Pancreas (tissue), 10 donors: ENCODE measurements at places on chromosomes 2 and 18.

- DNase-seq = peak; percentile 89
Observed at GRCh38 chr18:8367217-8367988, 241.8 kb upstream of the RAB12 start.

- DNase-seq = peak; percentile 35
Observed at GRCh38 chr2:237885111-237885930, 25.9 kb downstream of the RAMP1 start.

- no peak for DNase-seq
Observed at GRCh38 chr2:102891296-102891695, 129.5 kb downstream of the TMEM182 start.

GRCh38 chr18:29780816-29781215, 1261.7 kb downstream of the DSC3 start:
- DNase-seq = no peak

GRCh38 chr2:44510246-44510645, 148.5 kb downstream of the CAMKMT start:
- no peak for DNase-seq

- DNase-seq = no peak
Observed at GRCh38 chr18:63878925-63879324, 8.6 kb upstream of the SERPINB2 start.

DNA sequence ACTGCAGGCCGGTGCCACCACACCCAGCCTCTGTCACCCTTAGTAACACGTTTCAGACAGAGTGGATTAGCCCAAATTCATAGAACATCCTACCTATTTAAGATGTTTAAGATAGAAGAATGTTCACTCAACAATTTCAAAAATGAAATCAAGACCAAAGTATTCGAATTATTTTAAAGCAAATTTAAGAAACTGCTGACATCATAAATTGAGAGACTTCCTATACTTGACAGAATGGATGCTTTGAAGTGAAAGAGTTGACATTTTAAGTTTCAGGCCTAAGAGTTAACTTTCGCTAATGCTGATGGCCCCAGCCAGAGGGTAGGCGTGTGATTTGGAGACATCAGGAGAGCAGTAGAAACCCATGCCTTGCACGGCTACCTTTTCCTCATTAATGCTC, 271.9 kb downstream of the SS18 start:
- no peak for DNase-seq

DNA sequence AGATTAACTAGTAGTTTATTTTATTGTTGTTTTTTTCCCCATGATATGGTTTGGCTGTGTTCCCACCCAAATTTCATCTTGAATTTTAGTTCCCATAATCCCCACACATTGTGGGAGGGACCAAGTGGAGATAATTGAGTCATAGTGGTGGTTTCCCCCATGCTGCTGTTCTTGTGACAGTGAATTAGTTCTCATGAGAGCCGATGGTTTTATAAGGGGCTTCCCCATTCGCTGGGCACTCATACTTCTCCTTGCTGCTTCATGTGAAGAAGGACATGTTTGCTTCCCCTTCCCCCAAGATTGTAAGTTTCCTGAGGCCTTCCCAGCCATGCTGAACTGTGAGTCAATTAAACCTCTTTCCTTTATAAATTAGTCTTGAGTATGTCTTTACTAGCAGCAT, 36.5 kb downstream of the GALNT14 start:
- no peak for DNase-seq

- no peak for DNase-seq
Observed at GRCh38 chr2:134052173-134052572, 201.7 kb upstream of the MGAT5 start.

GRCh38 chr18:41126541-41127235, 828.3 kb upstream of the PIK3C3 start:
- DNase-seq = no peak

DNA sequence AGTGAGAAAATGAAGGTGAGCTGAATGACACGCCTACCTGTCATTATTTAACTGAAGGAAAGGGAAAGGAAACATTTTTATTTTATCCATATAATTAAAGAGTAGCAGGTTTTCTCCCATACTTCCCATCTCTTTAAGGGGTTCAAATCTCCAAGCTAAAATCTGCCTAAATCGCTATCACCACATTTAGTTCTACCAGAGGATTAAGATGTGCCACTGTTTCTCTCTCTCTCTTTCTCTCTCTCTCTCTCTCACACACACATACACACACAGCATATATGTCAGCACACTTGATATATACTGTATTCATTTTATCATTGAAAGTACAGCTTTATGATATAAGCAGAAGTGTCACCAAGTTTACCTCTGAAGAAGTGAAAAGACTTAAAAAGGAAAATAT, 3.1 kb downstream of the WIPF1 start:
- DNase-seq = no peak

DNA sequence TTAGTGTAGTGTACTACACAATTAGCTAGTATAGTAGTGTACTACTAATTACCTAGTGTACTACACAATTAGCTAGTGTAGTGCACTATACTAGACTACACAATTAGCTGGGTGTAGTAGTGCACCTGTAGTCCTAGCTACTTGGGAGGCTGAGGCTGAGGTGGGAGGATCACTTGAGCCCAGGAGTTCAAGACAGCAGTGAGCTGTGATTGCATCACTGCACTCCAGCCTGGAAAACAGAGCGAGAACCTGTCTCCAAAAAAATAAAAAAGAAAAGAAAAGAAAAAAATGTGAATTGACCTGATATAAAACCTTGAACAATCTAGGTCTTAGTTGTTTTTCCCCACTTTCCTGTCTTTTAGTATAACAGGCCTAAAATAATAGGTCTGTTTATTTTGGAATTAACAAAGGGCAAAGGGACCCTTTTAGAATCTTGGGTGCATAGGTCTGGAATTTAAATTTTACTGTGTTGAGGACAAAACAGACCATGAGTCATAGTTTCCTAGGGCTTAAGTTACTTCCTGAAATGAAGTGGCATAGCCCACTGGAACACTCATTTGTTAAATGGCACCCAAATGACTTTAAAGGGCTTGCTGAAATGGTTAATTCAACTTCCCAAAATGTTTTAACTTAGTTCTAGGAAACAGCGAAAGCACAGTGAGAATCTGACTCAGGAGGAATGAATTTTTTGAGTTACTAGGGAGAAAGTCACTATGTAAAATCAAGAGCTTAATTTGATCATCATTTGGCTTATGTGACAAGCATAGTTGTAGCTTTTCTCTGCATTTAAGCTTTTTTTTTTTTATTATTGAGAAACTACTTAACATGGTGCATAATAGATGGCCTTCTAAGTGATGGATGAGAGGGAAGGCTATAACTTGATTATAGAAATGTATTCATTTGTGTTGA, 50.7 kb upstream of the ARL5A start:
- DNase-seq = no peak

DNA sequence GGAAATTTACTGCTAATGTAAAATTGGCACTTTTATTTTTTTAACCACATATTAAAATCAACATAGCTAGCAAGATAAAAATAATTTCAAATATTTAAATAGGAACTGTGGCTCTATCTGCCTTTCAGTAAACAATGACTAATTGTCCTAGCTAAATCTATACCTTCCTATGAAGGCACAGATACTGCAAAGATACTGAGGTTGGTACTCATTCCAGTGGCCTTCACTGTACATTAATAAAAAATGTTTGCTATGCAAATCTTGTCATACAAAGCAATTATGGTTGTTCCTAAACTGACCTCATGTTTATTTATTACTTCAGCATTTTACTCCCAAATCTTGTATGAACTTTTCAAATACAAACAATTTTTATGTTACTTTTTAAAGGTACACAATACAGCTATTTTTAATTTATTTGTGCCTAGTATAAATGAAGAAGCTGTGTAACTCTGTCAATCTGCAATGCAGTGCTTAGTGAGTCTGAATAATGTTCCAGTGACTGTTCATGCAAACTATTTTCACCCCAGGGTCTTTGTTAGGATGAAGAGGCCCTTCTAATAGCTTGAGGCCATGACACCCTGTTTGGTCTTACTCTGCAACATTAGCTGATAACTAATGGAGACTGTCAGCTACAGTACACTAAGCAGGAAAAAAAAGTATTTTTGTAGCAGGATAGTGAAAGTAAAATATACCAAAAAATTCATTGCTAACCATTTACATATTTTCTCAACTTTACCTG, 9.3 kb upstream of the ERBB4 start:
- no peak for DNase-seq

- no peak for DNase-seq
Observed at GRCh38 chr2:38386377-38386776, 9.3 kb upstream of the ATL2 start.

- no peak for DNase-seq
Observed at GRCh38 chr2:127535422-127535901, at the start of gene MYO7B. Gene MYO7B (plus strand): TSS chr2:127535683. CDS start chr2:127559723, 24,040 bp downstream.

DNA sequence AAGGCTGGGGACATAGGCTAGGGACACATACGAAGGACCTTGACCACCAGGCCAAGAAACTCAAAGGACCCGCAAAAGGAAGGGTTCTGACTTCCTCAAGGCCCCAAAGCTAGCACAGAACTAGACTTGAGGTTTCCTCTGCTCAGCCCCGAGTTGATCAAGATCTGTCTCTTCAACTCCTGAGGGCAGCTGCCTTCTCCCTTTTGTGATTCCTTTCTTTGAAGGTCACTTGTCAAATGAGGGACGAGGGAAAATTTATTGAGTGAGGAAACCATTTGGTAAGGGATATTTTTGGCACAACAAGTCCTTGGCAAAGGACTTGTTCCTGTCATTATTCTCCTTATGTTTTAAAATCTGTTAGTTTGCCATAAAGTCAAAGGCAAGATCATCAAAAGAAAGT, 12.3 kb upstream of the ROCK2 start:
- no peak for DNase-seq

GRCh38 chr2:44250376-44250775, 24.9 kb upstream of the SLC3A1 start:
- no peak for DNase-seq

- no peak for DNase-seq
Observed at GRCh38 chr18:46253498-46253897, 149.3 kb downstream of the HAUS1 start.

GRCh38 chr2:112879491-112880041, 31.4 kb upstream of the IL37 start:
- DNase-seq = no peak

DNA sequence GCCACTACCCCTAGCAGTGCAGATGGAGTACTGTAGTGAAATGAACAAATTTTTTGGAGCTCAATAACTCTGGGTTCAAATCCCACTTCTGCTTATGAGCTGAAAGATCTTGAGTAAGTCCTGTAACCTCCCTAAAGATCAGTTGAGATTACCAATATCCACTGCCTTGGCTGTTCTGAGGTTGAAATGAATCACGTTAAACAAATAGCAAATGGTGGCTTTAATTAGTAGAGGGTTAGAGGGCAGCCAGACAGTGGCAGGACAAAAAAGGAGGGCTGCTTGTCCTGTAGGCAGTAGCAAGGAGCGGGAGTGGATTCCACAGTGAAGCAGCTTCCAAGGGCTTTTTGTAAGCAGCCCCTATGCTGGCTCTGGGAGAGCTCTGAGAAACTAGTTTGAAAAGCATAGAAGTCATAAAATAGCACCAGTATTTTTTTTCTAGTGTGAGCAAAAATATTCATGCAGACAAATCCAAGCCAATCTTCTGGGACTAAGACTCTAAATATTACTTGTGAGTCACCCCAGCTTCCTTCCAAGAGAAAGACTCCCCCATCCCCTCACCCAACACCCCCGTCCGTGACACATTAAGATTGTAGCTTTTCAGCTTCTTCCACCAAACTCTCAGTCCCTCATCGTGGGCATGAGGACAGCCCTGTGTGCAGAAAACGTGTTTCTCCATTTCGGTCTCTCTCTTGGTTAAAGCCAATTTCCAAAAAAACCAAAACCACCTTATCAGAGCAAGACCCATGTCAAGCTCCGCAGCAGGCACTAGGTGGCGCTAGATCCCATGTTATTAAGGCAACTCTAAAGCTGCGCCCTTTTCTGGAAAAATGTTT, 123.5 kb upstream of the LGALSL start:
- DNase-seq = peak; percentile 87

DNA sequence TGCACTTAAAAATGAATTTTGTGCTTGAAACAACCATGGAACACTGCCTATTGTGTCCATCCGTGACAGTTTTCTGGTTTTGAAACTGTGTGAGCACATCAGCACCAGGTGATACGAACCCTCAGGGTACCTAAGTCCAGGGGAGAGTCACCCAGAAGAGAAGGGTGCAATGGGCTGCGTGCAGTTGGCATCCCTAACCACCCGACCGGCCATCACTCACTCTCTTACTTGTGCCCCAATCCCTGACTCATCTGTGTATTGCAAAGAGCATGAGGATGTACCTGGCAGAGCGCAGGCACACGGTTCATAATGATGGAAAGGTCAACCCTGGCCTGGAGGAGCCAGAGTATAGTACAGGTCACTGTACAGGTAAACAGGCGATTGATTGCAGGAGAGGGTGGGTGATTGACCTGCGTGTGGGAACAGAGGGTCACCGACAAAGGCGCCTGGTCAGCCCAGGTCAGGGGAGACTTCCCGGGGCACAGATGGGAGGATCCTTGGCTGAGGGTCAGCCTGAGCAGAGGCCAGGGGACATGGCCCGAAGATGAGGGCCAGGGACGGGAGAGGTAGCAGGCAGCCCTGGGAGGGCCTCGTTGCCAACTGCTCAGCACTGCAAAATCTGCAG, 160.3 kb downstream of the SEPTIN10 start:
- DNase-seq = no peak

- no peak for DNase-seq
Observed at GRCh38 chr2:207630491-207630890, 5.3 kb upstream of the METTL21A start.

GRCh38 chr2:26977012-26977411, 6.6 kb downstream of the MAPRE3 start:
- DNase-seq = no peak

DNA sequence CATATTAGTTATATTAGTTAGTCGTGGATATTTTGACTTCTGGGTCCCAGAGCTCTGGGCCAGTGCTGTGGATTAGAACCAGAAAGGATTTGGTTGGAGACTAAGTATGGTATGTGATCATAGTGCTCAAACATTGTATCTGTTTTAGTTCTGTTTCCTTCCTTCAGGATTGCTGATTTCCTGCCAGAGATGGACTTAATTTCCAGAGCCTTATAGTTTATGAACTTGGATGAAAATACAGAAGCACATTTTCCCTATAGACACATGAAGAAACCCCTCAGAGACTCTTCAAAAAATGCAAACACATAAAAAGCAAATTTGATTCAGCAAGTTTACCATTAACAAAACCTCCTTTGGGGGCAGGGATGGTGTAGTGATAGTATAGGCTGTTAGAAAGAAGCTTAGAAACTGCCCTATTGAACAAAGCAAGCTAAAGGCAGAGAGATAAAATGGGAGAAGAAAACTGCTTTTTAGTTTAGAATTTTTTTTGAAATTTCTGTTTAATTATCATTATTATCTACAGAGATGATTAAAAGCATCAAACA, 88.7 kb upstream of the EFEMP1 start:
- no peak for DNase-seq

GRCh38 chr2:58434692-58435091, 193.6 kb upstream of the FANCL start:
- DNase-seq = no peak

GRCh38 chr18:31100436-31101182, 1.6 kb downstream of the DSC2 start:
- peak; percentile 46 for DNase-seq

- DNase-seq = no peak
Observed at GRCh38 chr2:160242893-160243564, 43.0 kb upstream of the ITGB6 start.
